ENCODE measurements at places on chromosomes 12 and 14. TPM values are rescaled to one million over a fixed set of nuclear protein-coding genes. Genes with fewer than 3 reads are reported as not detected.

Gene SLC4A8
- 1.1 TPM for total RNA-seq

Gene TMEM119
- 7.2 TPM for total RNA-seq

- no peaks in the 10 kb centered on the region for H3K27me3 ChIP-seq
- H3K4me3 ChIP-seq = no peak overlapping the region
- no peaks in the 10 kb centered on the region for H3K4me1 ChIP-seq
- DNase-seq = no peak
- no peak overlapping the region for H3K27ac ChIP-seq
Measured at GRCh38 chr14:54147758-54148157, 191.1 kb upstream of the BMP4 start.

- no peak overlapping the region for H3K27ac ChIP-seq
- no peaks in the 10 kb centered on the region for H3K36me3 ChIP-seq
- no peaks in the 10 kb centered on the region for H3K27me3 ChIP-seq
- H3K4me3 ChIP-seq = no peak overlapping the region
- no peak for DNase-seq
- H3K4me1 ChIP-seq = no peaks in the 10 kb centered on the region
Measured at GRCh38 chr12:9039397-9039977, 50.1 kb downstream of the KLRG1 start.

DNA sequence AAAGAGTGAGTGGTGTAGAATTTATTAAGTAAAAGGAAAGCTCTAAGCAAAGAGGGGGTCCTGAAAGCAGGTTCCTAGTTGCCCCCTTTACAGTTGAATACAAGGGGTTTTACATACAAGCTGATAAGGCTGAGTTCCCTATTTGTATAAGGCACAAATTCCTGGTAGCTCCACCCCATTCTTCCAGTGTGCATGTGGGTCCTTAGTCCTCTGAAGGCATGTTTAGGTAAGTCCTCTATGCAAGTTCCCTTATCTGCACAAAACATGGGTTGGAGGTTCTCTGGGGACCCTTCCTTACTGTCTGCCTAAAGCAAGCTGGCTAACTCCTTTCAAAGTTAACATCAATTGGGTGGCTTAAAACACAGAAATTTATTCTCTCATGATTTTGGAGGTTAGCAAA, 2.9 kb upstream of the FAR2 start:
- H3K36me3 ChIP-seq = no peaks in the 10 kb centered on the region
- H3K4me3 ChIP-seq = no peak overlapping the region
- H3K27ac ChIP-seq = no peak overlapping the region

- H3K27me3 ChIP-seq = no peaks in the 10 kb centered on the region
- H3K4me1 ChIP-seq = no peaks in the 10 kb centered on the region
- DNase-seq = no peak
- no peaks in the 10 kb centered on the region for H3K36me3 ChIP-seq
Measured at GRCh38 chr14:51457843-51458562, 193.7 kb upstream of the FRMD6 start.
